Activated naive CD8-positive, alpha-beta T cell treated with anti-CD3 and anti-CD28 coated beads, Interleukin-2, amount 50 U/mL, for 24 hours (primary cell): ENCODE measurements at places on chromosomes 3 and 15.
A peak's percentile ranks its signal among the peaks of the same experiment; 100 is the strongest.

DNA sequence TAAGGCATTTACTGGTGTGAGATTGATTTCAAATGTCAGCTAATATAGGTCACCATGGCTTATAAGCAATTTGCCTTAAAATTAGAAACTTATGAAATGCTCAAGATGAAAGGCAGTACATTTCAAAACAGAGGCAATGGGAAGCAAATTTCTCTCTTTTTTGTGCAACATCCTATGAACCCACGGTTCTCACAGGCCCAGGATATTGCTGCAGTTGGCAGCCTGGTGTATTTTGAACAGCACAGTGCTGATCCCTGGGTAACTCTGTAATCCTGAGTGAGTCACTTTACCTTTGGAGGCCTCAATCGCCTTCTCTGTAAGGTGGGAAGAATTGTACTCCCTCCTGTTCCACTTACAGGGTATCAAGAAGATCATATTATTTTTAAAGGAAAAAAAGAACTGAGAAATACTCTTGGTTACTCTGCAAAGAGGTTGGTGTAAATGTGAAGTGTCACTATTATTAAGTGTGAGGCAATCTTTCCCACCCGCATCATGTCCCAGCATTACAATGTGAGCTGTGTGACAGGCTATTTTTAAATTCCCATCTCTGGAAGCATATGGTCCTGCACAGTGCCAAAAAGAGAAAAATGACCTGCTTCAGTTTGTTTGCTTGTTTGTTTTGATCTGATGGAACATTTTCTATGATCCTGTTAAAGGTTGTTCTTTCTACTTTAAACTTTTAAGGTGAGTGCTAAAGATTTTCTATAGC lies 190.1 kb upstream of the LPP start:
- no peak for DNase-seq
- H3K4me3 ChIP-seq = no peak overlapping the region
- H3K27me3 ChIP-seq = peaks cover 6% of the 10 kb centered on the region
- H3K27ac ChIP-seq = no peak overlapping the region
- H3K4me1 ChIP-seq = peaks cover 35% of the 10 kb centered on the region

- H3K27me3 ChIP-seq = peaks cover under 1% of the 10 kb centered on the region
- peaks cover 18% of the 10 kb centered on the region for H3K36me3 ChIP-seq
- H3K4me1 ChIP-seq = peaks cover 31% of the 10 kb centered on the region
- H3K27ac ChIP-seq = no peak overlapping the region
- no peak overlapping the region for H3K4me3 ChIP-seq
These were observed 3.9 kb downstream of the CAMK1 start for GRCh38 chr3:9765865-9766264.

GRCh38 chr3:102092617-102093466 lies 243.5 kb downstream of the NFKBIZ start:
- H3K4me1 ChIP-seq = peaks cover 59% of the 10 kb centered on the region
- H3K4me3 ChIP-seq = peak overlapping the region; percentile 7
- H3K36me3 ChIP-seq = no peaks in the 10 kb centered on the region
- no peak for DNase-seq
- no peaks in the 10 kb centered on the region for H3K27me3 ChIP-seq

DNA sequence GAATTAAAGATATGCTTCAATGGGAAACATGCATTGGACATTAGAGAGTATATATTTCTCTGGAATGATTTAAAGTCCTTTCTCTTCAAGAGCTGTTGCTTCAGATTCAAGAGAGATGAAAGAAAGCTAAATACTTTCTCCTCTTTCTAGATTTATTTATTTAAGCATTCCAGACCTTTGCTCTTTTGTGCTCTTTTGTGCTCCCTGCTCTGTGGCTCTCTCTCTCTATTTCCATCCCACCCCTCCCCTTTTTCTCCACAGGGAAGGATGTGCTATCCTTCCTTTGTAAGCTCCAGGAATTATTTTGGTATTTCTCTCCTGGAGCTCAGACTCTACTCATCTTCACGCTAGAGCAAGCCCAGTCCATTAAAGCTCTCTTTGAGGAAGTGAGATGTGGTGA lies 871.9 kb upstream of the GBE1 start:
- H3K4me3 ChIP-seq = no peak overlapping the region
- no peak overlapping the region for H3K27ac ChIP-seq
- H3K4me1 ChIP-seq = no peaks in the 10 kb centered on the region
- H3K27me3 ChIP-seq = no peaks in the 10 kb centered on the region
- no peaks in the 10 kb centered on the region for H3K36me3 ChIP-seq

DNA sequence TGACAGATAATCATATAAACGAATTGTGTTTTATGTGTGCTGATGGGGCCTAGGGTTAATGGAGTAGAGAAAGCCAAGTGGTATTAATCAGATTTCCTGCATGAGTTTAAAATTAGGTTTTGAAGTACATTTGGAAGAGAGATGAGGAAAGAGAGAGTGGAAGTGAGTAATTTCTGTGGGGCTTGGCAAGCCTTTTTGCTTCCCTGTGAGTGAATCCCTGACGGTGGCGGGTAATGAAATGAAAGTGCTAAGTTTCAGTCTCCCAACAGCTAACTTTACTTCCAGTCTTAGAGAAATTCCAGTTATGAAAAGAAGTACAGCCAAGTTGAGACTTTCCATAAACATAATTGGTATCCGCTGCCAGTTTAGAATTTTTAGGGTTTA lies 139.4 kb downstream of the BBX start:
- H3K27me3 ChIP-seq = no peaks in the 10 kb centered on the region
- no peaks in the 10 kb centered on the region for H3K36me3 ChIP-seq
- H3K4me1 ChIP-seq = peaks cover 22% of the 10 kb centered on the region
- H3K4me3 ChIP-seq = no peak overlapping the region

- no peak overlapping the region for H3K27ac ChIP-seq
- DNase-seq = no peak
- no peaks in the 10 kb centered on the region for H3K36me3 ChIP-seq
- no peaks in the 10 kb centered on the region for H3K4me1 ChIP-seq
- H3K27me3 ChIP-seq = peaks cover 4% of the 10 kb centered on the region
These were observed 137.1 kb upstream of the TSC22D2 start for GRCh38 chr3:150270883-150271590.

GRCh38 chr3:25849091-25849490 lies 59.2 kb downstream of the OXSM start:
- no peak overlapping the region for H3K4me3 ChIP-seq
- no peaks in the 10 kb centered on the region for H3K36me3 ChIP-seq
- H3K27me3 ChIP-seq = no peaks in the 10 kb centered on the region
- DNase-seq = no peak
- H3K27ac ChIP-seq = peak overlapping the region; percentile 69
- peaks cover 16% of the 10 kb centered on the region for H3K4me1 ChIP-seq

DNA sequence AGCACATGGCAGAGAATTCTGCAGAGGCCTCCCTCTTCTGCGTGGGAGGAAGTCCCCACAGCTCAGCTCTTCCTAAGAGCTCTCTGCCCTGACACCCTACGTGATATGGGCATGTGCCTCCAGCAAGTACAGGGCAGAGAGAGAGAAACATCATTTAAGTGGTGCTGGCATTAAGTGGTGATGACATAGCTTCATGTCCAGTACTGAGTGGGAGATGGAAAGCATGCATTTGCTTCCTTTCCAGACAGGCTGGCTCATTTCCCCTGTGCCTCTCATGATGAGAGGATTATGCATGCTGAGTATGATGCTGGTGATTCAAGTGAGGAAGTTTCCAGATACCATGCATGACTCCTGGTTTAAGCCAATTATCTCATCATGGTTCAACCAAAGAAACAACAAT lies 26.9 kb downstream of the BFSP2 start:
- DNase-seq = no peak
- H3K36me3 ChIP-seq = no peaks in the 10 kb centered on the region
- no peak overlapping the region for H3K27ac ChIP-seq

GRCh38 chr15:31216215-31216911 lies 110.3 kb upstream of the KLF13 start:
- no peaks in the 10 kb centered on the region for H3K36me3 ChIP-seq
- peak overlapping the region; percentile 22 for H3K27ac ChIP-seq
- peak; percentile 56 for DNase-seq
- peak overlapping the region; percentile 67 for H3K4me3 ChIP-seq

- no peak for DNase-seq
- no peak overlapping the region for H3K27ac ChIP-seq
- peaks cover 18% of the 10 kb centered on the region for H3K27me3 ChIP-seq
- no peaks in the 10 kb centered on the region for H3K4me1 ChIP-seq
- H3K4me3 ChIP-seq = no peak overlapping the region
These were observed 225.5 kb downstream of the RORA start for GRCh38 chr15:61003437-61004218.

DNA sequence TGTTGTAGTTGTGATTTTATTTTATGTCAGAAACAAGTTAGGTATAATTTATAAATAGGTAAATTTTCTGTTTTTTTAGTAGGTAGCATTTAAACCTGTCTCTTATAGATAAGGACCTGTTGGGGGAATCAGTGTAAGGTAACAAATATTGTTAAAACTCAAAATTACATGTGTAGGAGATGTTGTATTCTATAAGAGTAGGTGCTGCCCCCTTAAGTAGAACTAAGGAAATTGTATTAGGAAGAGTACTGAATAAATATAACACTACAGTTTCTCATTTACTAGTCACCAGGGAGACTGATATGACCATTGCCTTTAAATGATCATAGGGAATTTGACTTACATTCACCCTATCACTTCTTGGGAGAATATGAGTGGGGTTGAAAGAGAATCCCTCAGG lies 31.2 kb downstream of the SLC25A36 start:
- no peak for DNase-seq
- no peaks in the 10 kb centered on the region for H3K27me3 ChIP-seq

DNA sequence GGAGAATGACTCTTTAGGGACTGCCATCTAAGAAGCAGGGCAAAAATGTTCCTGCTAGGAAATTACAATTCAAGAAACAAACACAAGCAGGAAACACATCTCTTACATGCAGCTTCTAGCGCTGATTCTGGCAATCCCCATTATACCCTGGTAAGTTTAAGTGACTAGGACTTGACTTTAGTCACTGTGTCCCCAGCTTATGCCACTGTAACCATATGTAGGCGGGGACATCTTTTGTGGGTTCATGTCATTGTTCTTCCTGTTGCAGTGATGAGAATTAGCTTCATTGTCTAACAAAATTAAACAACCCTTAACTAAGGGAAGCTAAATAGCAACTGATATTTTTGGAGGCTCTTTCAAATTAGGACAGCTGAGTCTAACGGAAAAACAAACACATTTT lies 17.9 kb upstream of the FAM81A start:
- DNase-seq = no peak
- no peak overlapping the region for H3K4me3 ChIP-seq
- peaks cover 30% of the 10 kb centered on the region for H3K27me3 ChIP-seq
- H3K36me3 ChIP-seq = no peaks in the 10 kb centered on the region
- no peak overlapping the region for H3K27ac ChIP-seq

- DNase-seq = no peak
- H3K36me3 ChIP-seq = peaks cover 28% of the 10 kb centered on the region
- H3K4me3 ChIP-seq = no peak overlapping the region
- no peak overlapping the region for H3K27ac ChIP-seq
These were observed 6.1 kb downstream of the SCAP start for GRCh38 chr3:47469616-47470015.

DNA sequence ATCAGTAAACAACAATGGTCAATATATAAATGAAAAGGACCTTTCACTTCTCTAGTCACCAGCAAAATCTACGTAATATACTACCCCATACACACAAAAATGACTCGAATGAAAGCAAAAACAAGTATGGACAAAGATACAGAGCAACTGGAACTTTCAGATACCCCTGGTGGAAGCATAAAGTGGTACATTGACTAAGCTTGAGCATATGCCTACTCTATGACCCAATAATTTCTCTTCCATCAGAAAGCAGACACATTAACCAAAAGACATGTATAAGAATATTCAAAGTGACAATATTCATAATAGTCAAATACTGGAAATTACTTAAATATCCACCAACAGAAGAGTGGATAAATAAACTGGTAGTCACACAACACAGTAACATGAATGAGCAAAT lies 86.0 kb downstream of the EFL1 start:
- peaks cover 2% of the 10 kb centered on the region for H3K4me1 ChIP-seq
- no peak for DNase-seq
- H3K27me3 ChIP-seq = no peaks in the 10 kb centered on the region
- no peaks in the 10 kb centered on the region for H3K36me3 ChIP-seq

- H3K4me3 ChIP-seq = no peak overlapping the region
- peaks cover 25% of the 10 kb centered on the region for H3K4me1 ChIP-seq
- H3K27me3 ChIP-seq = no peaks in the 10 kb centered on the region
- no peak overlapping the region for H3K27ac ChIP-seq
- DNase-seq = no peak
These were observed 92.0 kb downstream of the IGSF11 start for GRCh38 chr3:118942671-118943070.

DNA sequence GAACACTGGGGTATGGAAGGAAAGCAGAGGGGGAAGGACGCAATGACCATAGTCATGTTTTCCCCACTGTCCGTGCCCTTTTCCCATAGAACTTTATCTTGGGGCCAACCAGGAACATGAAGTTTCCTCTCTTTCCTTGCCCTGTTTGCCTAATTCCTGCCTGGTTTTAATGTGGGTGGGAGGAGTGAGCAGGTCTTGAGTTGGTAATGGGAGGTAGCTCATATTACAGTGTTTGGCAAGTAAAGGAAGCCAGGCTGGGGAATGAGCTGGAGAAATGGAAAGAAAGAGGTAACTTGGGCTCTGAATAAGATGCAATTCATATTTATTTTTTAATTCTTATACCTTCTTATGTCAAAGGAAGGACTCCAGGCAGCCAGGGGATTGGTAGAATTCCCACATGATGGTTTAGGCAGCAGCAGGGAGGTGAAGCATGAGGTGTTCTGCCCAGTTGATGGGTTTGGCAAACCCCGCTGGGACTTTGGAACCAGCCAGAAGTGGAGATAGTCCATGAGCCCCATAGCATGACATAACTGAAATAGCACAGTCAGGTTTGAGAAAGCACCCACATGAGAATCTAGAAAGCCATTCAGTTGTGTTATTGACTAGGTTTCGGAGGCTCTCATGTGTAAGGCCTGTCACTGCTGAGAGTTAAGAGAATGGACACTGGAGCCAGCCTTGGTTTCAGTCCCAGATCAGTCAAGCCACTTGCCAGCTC lies 60.0 kb downstream of the CCK start:
- no peak overlapping the region for H3K27ac ChIP-seq
- no peak for DNase-seq
- H3K27me3 ChIP-seq = no peaks in the 10 kb centered on the region
- no peaks in the 10 kb centered on the region for H3K4me1 ChIP-seq

DNA sequence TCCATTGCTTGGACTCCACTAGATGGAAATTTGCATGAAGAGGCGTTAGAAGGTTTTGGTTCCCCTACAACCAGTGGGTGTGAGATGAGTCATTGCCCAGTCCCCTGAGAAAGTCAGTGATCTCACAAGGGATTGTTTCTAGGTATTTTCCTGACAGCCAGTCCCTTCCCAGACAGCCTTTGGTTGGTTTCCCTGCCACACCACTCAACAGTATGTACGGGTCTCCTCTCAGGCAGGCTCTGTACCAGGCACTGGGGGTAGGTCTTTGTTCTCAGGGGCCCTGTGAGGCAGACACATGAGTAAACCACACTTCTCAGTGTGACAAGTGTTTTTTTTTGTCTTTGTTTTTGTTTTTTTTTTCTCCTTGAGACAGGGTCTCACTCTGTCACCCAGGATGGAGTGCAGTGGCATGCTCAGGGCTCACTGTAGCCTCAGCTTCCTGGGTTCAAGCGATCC lies 4.0 kb downstream of the LAMP3 start:
- DNase-seq = peak; percentile 55
- peaks cover 46% of the 10 kb centered on the region for H3K4me1 ChIP-seq
- H3K27ac ChIP-seq = peak overlapping the region; percentile 77
- no peak overlapping the region for H3K4me3 ChIP-seq
- H3K27me3 ChIP-seq = peaks cover 10% of the 10 kb centered on the region

GRCh38 chr3:147654827-147655226 lies 245.7 kb downstream of the ZIC1 start:
- no peaks in the 10 kb centered on the region for H3K4me1 ChIP-seq
- H3K36me3 ChIP-seq = no peaks in the 10 kb centered on the region
- H3K4me3 ChIP-seq = no peak overlapping the region
- H3K27ac ChIP-seq = no peak overlapping the region
- DNase-seq = no peak

GRCh38 chr15:37217567-37217966 lies 117.2 kb upstream of the MEIS2 start:
- no peak overlapping the region for H3K27ac ChIP-seq
- no peaks in the 10 kb centered on the region for H3K4me1 ChIP-seq
- no peak overlapping the region for H3K4me3 ChIP-seq
- H3K27me3 ChIP-seq = peaks cover 3% of the 10 kb centered on the region
